ENCODE measurements at places on chromosomes 5 and 9. TPM values are rescaled to one million over a fixed set of nuclear protein-coding genes. Genes with fewer than 3 reads are reported as not detected.

Gene IL5
- total RNA-seq = not detected

Gene KCNMB1
- total RNA-seq = 0.29 TPM

Gene ANKRD31
- total RNA-seq = 0.42 TPM

Gene PIK3R1
- total RNA-seq = 49.4 TPM

Gene CDX1
- not detected for total RNA-seq

Gene SPINK7
- not detected for total RNA-seq

DNA sequence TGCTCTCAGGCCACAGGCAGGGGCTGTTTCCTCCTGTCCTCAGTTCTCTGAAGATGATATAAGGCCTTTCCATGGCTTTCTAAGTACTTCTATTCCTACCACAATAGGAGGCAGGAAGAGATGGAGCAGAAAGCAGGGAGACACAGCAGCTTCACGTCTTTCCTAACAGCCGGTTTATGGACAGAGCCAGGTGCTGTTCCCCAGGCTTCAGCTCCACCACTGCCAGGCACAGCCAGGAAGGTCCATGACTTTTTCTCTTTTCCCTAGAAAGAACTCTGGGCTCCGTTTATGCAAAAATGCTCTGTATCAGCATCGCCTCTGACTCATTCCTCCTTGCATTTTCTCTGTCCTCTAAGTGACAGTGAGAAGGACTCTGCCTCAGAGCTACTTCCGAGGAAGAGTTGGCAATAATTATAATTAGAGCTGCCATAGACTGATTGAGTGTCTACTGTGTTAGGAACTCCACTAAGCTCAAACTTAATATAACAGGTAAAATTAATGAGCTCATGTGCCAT, 478.5 kb downstream of the RASEF start:
- H3K36me3 ChIP-seq = peaks cover 5% of the 10 kb centered on the region
- DNase-seq = no peak
- no peaks in the 10 kb centered on the region for H3K4me1 ChIP-seq
- no peak overlapping the region for H3K27ac ChIP-seq
- no peaks in the 10 kb centered on the region for H3K27me3 ChIP-seq

- H3K4me1 ChIP-seq = peaks cover 50% of the 10 kb centered on the region
- peak; percentile 80 for DNase-seq
- no peaks in the 10 kb centered on the region for H3K36me3 ChIP-seq
- peak overlapping the region; percentile 67 for H3K4me3 ChIP-seq
- peaks cover 6% of the 10 kb centered on the region for H3K27me3 ChIP-seq
These were observed 107.3 kb downstream of the CD180 start for GRCh38 chr5:67089200-67089725.

- peaks cover 12% of the 10 kb centered on the region for H3K36me3 ChIP-seq
- H3K27me3 ChIP-seq = no peaks in the 10 kb centered on the region
- no peak overlapping the region for H3K27ac ChIP-seq
- H3K4me1 ChIP-seq = no peaks in the 10 kb centered on the region
- no peak for DNase-seq
These were observed 1114.0 kb downstream of the PTPRD start for GRCh38 chr9:9498846-9499245.

- peaks cover 3% of the 10 kb centered on the region for H3K4me1 ChIP-seq
- no peaks in the 10 kb centered on the region for H3K36me3 ChIP-seq
- DNase-seq = no peak
These were observed 24.3 kb upstream of the RASGRF2 start for GRCh38 chr5:80935811-80936385.

- no peak for DNase-seq
- no peak overlapping the region for H3K4me3 ChIP-seq
- H3K27ac ChIP-seq = no peak overlapping the region
- no peaks in the 10 kb centered on the region for H3K36me3 ChIP-seq
- peaks cover 12% of the 10 kb centered on the region for H3K4me1 ChIP-seq
- H3K27me3 ChIP-seq = peaks cover 1% of the 10 kb centered on the region
These were observed 35.2 kb downstream of the CEP72 start for GRCh38 chr5:647311-647710.

DNA sequence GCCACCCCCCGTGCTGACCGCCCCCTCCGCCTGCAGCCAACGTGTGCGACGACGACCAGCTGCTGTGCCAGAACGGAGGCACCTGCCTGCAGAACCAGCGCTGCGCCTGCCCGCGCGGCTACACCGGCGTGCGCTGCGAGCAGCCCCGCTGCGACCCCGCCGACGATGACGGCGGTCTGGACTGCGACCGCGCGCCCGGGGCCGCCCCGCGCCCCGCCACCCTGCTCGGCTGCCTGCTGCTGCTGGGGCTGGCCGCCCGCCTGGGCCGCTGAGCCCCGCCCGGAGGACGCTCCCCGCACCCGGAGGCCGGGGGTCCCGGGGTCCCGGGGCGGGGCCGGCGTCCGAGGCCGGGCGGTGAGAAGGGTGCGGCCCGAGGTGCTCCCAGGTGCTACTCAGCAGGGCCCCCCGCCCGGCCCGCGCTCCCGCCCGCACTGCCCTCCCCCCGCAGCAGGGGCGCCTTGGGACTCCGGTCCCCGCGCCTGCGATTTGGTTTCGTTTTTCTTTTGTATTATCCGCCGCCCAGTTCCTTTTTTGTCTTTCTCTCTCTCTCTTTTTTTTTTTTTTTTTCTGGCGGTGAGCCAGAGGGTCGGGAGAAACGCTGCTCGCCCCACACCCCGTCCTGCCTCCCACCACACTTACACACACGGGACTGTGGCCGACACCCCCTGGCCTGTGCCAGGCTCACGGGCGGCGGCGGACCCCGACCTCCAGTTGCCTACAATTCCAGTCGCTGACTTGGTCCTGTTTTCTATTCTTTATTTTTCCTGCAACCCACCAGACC, 80.2 kb downstream of the NTNG2 start:
- DNase-seq = peak; percentile 53
- peak overlapping the region; percentile 86 for H3K27ac ChIP-seq
- H3K4me1 ChIP-seq = peaks cover 15% of the 10 kb centered on the region
- H3K4me3 ChIP-seq = peak overlapping the region; percentile 91

DNA sequence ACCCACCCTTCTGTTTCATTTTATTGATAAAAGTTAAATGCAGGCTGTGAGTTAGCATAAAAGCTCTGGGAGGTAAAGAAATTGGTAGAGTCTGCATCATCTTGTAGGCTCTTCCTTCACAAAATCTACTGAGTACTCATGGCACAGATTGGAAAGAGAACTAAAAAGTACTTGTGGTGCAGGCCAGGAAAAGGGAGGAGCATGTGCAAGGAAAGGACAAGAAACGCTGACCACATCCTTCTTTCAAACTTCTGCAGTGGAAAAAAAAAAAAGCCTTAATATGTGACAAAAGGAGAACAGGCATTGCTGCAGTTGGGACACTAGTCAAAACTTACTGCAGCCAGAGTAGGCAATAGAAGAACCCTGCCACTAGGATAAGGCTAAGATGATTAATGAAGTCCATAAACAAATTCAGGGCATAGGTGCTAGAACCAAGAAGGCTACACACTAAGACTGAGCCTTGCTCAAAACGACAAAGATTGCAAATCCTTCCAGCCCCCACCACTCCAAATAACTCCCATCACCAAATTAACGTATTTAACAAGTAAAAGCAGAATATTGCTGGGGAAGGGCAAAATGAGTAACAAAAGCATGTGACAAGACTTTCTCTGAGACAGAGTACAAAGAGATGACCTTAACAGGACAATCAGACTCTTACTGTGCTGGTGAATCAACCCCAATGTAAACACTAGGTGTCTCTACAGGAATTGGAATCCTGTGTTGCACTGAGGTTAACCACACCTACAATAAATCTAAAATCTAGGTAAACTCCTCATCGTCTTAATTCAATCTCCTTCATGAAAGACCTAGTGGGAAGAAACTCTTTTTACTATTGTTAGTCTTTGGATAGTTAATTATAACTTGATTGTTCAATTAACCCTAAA, 1024.8 kb downstream of the TLE1 start:
- H3K27me3 ChIP-seq = peaks cover 7% of the 10 kb centered on the region
- DNase-seq = no peak
- no peak overlapping the region for H3K4me3 ChIP-seq
- H3K36me3 ChIP-seq = peaks cover 11% of the 10 kb centered on the region

GRCh38 chr5:91074615-91075014, 308.5 kb downstream of the ARRDC3 start:
- DNase-seq = no peak
- H3K4me3 ChIP-seq = no peak overlapping the region
- H3K27ac ChIP-seq = no peak overlapping the region

- DNase-seq = peak; percentile 13
- peaks cover 20% of the 10 kb centered on the region for H3K36me3 ChIP-seq
- H3K4me1 ChIP-seq = peaks cover 44% of the 10 kb centered on the region
- H3K4me3 ChIP-seq = no peak overlapping the region
- H3K27ac ChIP-seq = no peak overlapping the region
These were observed 130.6 kb downstream of the CACNA1B start for GRCh38 chr9:138007918-138008841.

GRCh38 chr5:178469975-178470759, 120.0 kb downstream of the COL23A1 start:
- DNase-seq = no peak
- H3K4me3 ChIP-seq = peak overlapping the region; percentile 18
- H3K27me3 ChIP-seq = peaks cover 5% of the 10 kb centered on the region

DNA sequence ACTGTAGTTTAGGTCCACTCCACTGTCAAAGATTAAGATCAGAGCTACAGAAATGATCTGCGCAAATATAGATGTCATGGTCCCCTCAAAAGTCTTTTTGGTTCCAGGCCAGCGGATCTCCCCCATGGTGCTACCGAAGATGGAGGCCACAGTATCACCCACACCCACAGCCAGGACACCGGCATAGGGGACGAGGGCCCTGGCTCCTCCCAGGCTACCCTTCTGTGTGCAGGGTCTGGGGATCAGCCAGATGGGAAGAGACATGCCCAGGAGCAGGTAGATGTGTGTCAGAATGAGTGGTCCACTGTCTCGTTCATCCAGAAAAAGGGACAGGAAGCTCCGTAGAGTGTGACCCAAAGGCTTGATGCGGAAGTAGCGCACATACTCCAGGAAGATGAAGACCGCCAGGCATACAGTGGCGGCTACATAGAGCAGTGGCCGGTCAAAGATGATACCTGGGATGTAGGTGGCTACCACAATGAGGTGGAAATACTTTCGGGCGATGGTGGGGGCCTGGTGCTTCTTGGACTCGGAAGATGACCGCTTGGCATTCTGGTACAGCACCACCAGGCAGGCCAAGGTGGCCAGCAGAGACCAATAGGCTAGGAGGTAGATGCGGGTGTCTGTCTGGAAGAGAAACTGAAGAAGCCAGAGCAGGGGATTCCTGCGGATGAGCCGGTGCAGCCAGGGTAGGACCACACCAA, 1.5 kb downstream of the DOLK start:
- peak overlapping the region; percentile 25 for H3K27ac ChIP-seq
- peaks cover 11% of the 10 kb centered on the region for H3K27me3 ChIP-seq
- DNase-seq = no peak

DNA sequence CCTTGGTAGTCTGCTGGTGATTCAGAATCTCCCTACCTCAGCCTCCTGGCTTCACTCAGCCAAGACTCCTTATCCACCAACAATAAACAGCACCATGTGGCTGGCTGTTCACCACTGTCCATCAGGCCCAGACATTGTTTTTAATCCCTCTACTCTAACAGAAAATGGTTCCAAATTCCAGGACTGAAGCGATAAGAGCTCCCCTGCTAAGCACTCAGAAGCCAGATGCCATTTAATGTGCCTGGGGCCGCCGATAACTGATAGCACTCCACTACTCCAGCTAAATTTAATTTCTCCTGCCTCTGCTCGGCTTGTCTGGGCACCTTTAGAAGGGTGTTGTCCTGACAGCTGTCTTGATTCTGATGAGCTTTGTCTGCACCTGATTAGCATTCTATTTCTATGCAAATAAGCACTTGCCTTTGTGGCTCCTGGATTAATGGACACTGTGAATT, 47.1 kb downstream of the ZNF622 start:
- H3K4me3 ChIP-seq = no peak overlapping the region
- peaks cover 4% of the 10 kb centered on the region for H3K27me3 ChIP-seq
- peaks cover 6% of the 10 kb centered on the region for H3K4me1 ChIP-seq
- H3K27ac ChIP-seq = no peak overlapping the region
- H3K36me3 ChIP-seq = no peaks in the 10 kb centered on the region

DNA sequence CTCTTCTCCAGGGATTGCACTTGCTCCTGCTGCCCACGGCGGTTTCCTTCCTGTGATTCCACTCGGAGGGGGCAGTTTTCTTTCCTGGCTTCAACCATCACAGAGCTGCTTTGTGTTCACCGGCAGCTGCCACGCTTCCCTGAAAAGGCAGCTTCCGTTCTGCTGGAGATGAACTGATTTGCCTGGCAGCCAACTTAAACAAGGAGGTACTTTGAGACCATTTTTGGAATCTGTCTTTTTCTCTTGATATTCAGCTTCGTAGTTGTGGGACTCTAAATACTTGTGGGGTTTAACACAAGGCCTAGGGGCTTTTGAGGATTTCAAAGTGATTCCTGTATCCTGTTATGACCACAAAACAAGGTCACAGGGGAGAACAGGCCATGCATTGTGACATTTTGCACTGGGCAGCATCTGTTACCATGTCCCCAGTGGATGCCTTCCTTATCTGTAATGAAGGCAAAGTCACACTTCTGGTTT, 192.0 kb downstream of the MTRR start:
- H3K4me1 ChIP-seq = peaks cover 58% of the 10 kb centered on the region
- peak overlapping the region; percentile 68 for H3K4me3 ChIP-seq
- DNase-seq = peak; percentile 40
- no peaks in the 10 kb centered on the region for H3K36me3 ChIP-seq
- H3K27ac ChIP-seq = peak overlapping the region; percentile 100

- no peaks in the 10 kb centered on the region for H3K27me3 ChIP-seq
- DNase-seq = no peak
- peaks cover 24% of the 10 kb centered on the region for H3K4me1 ChIP-seq
- H3K4me3 ChIP-seq = peak overlapping the region; percentile 3
- no peak overlapping the region for H3K27ac ChIP-seq
These were observed 134.8 kb upstream of the BOD1 start for GRCh38 chr5:173751266-173751600.

DNA sequence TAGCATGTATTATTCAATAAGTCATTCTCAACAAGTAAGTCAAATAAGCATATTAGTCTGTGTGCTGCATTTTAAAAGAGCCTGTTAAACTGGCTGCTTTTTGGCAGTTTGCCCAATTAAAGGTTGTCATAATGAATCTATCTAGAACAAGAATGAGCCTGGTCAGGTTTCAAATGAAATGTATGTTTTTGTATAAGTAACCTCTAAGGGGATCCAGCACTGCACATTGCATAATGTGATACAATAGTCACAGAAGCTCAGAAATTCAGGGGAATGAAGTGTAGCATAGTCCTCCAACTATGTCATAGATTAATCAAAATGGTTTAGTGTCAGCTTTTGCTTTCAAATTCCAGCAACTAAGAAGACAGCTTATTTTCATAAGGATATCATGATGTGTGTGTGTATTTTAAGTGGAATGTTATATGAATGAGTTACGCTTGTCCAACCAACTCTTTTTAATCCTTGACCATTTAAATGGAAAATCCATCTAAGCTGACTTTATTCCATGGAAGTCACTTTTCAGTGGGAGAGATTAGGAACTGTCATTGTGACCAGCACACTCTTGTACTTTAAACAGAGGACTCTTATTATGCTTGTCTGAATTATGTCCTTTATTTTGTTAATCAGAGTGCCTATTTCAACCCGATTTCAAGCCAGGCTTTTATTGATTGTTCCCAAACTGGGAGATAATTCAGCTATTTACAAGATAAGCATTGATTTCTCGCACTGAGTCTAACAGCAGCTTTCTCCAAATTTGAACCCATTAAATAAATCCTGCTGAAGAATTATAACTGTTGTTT, 283.9 kb upstream of the ADAMTSL1 start:
- H3K27ac ChIP-seq = no peak overlapping the region
- no peaks in the 10 kb centered on the region for H3K27me3 ChIP-seq
- no peaks in the 10 kb centered on the region for H3K36me3 ChIP-seq
- no peak overlapping the region for H3K4me3 ChIP-seq
- DNase-seq = no peak

All from glutamatergic neuron (in vitro differentiated cells).